ENCODE measurements at places on chromosomes 13 and 19.

DNA sequence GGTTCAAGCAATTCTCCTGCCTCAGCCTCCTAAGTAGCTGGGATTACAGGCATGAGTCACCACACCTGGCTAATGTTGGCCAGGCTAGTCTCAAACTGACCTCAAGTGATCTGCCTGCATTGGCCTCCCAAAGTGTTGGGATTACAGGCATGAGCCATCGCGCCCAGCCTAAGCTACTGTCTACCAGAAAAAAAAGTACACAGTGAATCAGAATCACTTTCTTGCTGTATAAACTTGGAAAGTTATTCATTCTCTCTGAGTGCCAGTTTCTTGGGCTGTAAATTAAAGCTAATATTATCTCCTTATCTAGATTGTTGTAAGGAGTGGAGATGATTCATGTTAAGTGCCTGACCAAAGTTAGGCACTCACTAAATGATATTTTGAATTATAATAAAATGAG, 242.8 kb downstream of the ENOX1 start:
- no peak for DNase-seq

GRCh38 chr19:15479391-15480345, at the start of gene PGLYRP2:
TSS of gene PGLYRP2 (minus strand) at chr19:15479501. CDS start at chr19:15479371, 130 bp downstream.
- DNase-seq: no peak

- no peak for DNase-seq
Observed at GRCh38 chr13:103184413-103184812, 118.2 kb upstream of the SLC10A2 start.

DNA sequence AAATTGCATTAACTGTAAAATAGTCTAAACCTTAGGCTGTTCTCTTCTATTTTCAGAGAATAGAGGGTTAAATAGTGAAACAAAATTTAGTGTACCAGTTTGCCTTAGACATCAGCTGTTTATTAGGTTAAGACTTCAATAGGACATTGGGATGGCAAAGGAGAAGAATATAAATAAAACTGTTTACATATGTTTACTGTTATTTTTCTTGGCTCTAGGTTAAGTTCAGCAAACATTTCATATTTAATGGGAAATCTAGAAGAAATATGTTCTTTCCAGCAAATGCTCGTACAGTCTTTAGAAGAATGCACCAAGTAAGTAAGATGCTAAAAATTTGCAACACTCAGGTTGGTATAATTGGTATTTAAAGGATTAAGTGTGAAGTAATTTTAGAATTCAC, 76.5 kb upstream of the TEX29 start:
- DNase-seq: no peak

GRCh38 chr13:60111691-60112090, 52.0 kb downstream of the DIAPH3 start:
- no peak for DNase-seq

DNA sequence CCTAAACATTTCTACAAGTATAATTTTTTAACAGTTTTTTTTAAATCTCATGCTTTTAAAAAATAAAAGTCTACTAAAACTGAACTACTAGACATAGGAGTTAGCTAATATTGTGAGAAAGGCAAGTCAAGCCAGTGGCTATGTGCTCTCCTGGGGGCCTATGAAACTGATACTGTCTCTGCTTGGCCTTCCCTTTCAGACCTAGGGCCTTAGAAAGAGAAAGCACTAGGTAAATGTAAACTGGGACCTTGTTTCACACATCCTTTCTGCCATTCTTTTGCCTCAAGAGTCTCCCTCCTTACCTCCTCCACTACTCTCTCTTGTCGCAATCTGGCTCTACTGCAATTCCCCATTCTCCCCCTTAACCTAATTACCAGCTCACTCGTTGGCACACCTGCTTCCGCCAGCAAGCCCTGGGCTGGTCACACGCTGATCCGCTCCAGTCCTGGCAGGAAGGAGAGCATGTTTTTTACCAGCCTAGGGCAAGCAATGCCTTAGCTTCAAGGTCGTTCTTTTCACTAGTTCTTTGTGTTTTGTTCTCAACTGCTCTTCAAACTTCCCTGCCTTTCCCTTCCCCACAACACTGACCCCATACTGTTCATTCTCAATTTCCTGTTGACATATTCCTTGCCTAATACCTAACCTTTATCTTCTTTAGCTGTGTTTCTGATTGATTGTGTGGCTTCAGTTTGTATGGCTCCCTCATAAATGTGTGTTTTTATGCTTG, 23.1 kb downstream of the TBC1D4 start:
- no peak for DNase-seq

Data from activated T-cell treated with anti-CD3 and anti-CD28 coated beads, Interleukin-2, amount 50 U/mL, for 24 hours (primary cell).